ENCODE measurements at places on chromosomes 6 and 20.

DNA sequence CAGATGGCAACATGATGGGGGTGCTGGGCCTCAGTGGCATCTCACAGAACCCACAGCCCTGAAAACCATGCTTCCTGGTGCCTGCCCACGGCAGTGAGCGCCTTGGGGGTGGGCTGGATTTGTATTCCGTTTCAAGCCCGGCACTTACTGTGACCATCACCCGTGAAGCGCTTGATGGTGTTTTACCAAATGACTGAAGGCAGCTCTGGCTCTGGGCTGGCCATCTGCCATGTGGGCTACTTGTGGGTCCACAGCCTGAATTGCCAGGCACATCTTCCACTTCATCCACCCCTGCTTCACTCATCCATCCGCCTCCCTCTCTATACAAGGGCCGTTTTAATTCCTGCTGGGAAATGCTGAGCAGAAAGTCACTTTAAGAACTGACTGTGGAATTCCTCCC lies 250.9 kb upstream of the GMDS start:
- no peak for DNase-seq

DNA sequence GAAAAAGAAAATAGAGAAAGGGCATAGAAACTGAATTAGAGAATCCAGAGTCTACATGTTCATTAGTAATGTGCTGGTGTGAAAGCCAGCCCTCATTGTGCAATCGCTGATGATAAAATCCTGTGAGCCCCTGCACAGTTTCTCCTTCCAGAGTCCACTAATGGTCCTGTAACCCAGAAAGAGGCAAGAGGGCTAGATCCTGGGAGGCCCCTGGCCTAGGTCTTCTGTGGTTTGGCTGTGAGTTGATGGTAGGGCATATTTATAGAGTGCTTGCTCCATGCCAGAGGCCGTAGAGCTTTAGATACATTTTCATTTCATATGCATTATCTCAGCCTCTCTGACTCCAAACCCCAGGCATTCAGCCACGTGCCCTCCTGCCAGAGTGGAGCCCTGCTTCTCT lies 94.9 kb upstream of the MTHFD1L start:
- no peak for DNase-seq

GRCh38 chr6:19605624-19606023 lies 231.5 kb upstream of the ID4 start:
- no peak for DNase-seq

GRCh38 chr6:168130697-168131371 lies 51.8 kb upstream of the FRMD1 start:
- no peak for DNase-seq

DNA sequence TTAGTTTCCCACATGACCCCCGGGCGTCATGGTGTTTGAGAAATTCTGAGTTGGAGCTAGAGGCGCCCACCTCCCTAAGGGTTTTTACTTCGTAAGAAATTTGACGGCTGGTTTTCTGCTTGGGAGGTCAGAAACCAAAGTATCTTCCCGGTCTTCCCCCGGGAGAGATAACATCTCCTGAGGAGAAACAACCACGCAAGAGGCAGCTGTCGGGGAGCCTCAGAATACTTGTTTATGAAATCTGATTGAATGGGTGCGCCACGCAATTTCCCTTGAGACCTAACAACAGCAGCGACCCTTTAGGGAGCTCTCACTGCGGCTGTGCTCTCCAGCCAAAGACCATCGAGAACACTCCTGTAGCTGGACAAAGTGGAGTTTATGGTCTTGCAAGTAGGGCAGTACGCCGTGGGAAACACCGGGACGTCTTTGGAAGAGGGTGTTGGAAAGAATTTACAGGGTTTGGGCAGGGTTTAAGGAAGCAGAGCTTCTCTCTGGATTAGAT lies 608 bp upstream of the EIF2S2 start:
- no peak for DNase-seq

- no peak for DNase-seq
Observed at GRCh38 chr6:42326248-42326647, 108.6 kb upstream of the MRPS10 start.

- DNase-seq: peak; percentile 43
Observed at GRCh38 chr20:57748601-57749130, 38.9 kb upstream of the PMEPA1 start.

DNA sequence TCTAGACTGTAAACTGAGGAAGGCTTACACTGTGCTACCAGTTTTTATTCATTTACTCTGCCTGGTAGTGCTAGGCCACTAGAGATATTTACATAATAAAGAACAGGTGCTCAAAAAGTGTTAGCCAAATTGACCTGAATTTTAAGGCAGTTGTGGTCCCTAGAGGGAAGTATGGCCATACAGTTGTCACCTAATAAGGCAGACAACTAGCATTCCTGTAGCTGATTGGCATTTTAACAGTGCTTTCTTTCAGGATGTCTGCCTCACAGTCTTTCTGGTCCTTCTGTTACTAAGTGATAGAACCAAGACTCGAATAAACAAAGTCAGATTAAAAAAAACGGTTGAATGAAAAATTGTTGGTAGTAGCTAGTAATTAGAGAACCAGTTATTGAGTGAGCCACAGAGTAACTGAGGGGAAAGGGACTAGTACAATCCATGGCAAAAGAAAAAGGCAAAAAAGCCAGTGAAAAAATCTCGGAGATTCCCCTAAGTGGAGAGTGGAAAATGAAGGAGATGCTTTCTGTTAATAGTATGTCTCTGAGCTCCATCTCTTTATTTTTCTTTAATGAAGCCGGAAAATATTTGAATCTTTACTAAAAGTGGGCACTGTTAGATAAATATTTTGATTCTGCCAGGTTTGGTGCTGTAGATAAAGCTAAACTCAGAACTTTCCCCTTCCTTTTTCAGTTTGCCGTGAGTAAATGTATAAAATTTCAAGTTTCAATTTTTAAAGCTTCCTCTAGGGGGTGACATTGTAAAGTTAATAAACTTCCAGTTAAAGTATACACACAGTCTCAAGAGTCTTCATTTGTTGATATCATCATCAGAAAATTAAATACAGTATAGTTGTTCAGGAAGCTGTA lies 9.1 kb downstream of the VTA1 start:
- peak; percentile 37 for DNase-seq

All from CD4-positive, alpha-beta T cell treated with Interleukin-4 for 4 hours (primary cell).